ENCODE measurements at places on chromosomes 2 and 18.

DNA sequence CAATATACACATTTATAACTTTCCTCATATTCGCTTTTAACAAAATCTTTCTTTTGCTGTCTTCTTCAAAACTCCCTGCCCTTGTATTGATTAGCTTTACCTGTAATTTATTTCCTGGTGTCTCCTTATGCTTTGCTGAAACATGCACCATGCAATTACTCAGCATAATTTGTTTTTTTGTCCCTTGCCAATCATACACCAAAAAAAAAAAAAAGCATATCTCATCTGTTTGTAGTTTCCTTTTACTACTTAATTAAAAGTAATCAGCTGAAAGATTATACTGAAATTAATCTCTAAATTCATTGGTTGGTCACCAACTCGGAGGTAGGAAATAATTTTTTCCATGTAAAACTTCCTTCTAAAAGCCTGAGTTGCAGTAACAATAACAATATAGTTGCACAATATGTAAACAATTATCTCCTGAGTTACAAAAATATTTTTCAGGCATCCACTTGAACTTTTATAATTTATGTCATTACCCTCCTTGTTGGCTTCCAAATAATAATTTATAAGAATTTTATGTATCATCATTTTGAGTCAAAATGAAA is 53.0 kb upstream of the ROCK1 start:
- DNase-seq = no peak

DNA sequence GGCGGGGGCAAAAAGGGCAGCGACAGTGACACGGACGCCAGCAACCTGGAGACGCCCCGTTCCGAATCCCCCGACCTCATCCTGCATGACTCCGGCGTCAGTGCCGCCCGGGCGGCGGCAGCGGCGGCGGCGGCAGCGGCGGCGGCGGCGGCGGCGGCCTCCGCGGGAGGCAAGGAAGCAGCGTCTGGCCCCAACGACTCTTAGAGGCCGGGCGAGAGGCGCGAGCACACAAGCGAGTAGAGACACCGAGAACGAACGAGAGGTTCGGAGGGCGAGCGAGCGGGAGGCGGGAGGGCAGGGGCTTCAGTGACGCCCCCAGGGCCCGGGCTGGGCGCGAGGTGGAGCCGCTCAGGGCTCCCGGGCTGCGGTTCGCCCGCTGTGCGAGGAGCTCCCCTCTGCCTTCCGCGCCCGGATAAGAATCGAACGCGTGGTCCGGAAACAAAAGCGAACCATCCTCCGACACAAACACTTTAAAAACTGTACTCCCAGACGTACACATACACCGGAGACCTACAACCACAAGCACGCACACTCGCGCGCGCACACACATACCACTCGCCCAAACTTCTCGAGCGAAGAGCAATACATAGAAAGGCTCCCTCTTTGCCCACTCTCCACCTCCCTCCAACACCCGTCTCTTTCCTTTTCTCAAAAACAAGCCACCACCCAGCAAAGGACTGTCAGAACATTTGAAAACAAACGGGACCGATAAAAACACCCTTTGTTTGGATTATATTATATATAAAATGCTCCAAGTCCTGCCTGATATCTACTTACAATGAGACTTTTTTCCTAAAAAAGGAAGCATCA is 2.8 kb downstream of the SP9 start:
- no peak for DNase-seq

GRCh38 chr2:121167411-121167810 is 117.6 kb downstream of the TFCP2L1 start:
- no peak for DNase-seq

- DNase-seq = no peak
Observed at GRCh38 chr18:5747678-5748077, 147.6 kb downstream of the TMEM200C start.

DNA sequence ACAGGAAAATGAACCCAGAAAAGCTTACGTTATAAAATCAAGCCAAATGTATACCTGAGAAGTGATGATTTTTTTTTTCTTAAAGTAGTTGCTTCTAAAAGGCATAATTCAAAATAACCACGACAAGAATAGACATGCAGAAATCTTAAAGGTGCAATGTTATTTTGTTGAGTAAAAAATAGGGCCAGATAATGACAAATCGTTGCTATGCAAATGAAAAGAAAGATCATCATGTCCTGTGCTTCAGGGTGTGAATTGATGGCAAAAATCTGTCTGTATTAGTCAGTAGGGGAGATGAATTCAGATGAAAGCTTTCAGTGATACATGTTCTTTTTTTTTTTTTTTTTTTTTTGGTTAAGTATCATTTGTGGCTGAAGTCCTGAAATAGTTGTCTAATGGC is 24.0 kb downstream of the LYPD6B start:
- no peak for DNase-seq

DNA sequence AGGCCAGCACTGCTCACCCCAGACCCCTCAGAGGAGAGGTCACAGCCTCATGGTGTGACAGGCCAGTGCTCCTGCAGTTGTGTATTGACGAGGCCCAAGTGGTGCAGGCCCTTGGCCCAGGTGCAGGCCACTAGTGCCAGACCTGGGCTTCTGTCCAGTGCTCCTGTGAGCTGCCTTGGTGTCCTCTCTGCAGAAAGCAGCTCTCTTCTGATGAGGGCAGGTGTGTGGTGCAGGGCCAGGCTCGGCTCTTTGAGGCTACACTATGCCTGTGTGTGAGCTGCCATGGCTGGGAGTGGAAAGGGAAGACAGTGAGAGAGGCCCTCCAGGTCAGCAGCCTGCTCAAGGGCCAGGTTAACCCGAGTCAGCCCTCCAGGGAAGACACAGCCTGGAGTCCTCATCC is 17.1 kb downstream of the EHD3 start:
- DNase-seq = no peak

DNA sequence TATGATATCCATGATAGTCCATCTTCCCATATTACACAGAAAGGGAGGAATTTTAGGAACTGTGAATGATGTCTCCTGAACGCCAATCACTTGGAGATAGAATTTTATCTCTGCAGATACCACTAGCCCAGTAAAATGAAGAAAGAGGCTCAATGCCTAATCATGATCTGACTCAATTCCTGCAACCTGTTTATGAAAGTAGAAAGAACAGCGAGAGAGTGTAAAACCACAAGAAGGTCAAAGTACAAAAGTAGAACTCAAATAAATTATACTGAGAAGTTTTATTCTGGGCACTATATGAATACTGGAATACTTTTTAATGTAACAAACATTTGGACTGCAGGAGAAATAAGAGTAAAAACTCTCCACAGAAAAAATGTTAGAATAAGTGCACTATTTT is 892.1 kb upstream of the DDX18 start:
- no peak for DNase-seq

DNA sequence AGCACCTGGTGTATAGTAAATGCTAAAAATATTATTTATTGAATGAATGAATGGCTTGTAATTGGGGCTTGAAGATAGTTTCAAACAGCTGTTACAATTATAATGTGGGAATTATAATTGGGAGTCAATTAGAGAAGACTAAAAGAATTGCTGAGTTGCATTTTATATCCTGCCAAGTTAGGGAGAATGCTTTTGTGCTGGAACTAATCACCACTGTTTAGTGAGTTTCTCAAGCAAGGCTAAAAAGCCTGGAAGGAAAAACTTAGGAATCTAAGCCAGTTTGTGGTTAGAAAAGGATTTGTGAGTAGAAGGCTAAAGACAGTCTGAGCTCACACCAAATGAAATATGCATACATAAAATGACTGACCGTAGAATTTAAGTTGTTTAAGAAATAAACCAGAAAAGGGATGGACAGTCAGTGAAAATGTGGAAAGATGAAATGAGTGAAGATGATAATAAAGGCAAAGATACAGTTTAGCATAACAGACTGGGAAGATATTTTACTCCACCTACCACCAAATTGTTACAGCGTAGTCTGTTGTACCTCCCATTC is 647.7 kb upstream of the FSHR start:
- no peak for DNase-seq

DNA sequence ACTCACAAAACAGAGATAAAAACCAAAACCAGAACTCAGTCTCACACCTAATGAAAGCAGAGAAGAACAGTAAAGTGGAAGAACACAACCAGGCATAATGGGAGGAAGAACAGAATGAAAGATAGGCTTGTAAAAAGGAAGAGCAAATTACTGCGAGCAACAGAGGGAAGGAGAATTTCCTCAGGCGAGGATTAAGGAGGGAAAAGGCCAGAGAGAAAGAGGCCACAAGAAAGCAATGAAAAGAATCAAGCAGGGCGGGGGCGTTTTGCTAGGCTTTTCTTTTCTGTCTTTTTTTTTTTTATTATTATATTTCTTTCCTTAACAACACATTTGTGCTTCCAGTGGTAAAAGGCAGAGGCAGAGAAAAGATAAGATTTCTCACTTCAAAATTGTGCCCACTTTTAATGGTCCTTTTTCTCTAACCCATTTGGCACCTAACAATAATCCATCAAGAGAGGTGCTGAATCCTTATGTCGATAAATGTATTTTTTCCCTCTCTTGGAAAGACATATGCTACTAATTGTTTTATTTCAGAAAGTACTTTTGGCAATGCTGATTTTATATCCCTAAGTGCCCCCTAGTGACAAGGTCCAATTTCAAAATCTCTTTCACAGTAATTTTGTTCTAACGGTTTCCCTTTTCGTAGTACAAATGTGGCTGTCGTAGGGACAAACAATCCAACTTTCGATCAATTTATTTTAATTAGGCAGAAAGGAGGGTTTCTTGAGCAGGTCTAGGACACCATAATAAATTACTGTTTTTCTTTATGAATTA is 138.7 kb upstream of the AQP4 start:
- DNase-seq = no peak

DNA sequence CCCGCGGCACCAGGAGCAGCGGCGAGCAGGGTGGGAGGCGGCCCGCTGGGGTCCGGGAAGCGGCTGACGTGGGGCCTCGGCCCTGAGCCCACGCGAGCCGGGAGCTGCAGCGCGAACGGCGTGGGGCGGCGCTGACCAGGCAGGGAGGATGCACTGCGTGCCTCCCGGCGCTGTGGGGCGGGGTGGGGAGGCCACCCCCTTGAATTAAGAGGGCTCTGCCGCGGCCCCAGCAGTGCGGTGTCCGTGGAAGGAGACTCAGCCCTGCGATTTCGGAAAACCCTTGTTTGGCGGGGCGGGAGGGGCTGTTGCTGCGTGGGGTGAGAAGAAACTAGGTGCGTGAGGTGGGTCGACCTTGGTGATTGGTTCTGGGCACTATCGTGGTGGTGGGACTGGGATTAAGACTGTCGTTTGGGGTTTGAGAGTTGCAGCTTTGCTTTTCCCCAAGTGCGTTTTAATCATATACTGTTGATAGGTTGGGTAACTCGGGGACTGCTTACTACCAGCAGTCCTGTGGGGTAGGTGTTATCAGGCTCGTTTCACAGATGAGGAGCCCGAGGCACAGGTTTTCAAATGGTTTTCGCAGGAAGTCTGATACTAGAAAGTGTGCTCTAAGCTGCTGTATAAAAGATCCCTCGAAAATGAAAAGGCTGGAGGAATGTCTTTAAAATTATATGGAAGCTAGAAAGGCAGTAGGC is 722 bp downstream of the ACSL3 start:
- peak; percentile 32 for DNase-seq

DNA sequence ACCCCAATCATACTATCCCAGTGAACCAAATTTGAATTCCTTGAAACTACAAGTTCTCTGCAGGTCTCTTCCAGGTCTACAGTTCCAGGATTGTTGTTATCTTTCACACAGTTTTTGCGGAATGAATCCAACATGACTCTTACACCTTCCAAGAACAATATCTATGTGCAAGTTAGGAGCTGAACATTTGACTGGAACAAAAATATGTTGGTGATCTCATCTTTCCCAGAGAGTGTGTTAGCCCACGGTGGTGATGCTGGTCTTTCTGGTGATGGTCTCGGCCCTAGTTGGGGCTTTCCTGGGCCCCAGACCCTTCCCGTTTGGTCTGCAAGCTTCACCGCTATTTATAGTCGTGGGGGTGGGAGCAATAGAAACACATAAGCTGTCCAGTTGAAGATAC is 173.7 kb downstream of the TPGS2 start:
- no peak for DNase-seq

DNA sequence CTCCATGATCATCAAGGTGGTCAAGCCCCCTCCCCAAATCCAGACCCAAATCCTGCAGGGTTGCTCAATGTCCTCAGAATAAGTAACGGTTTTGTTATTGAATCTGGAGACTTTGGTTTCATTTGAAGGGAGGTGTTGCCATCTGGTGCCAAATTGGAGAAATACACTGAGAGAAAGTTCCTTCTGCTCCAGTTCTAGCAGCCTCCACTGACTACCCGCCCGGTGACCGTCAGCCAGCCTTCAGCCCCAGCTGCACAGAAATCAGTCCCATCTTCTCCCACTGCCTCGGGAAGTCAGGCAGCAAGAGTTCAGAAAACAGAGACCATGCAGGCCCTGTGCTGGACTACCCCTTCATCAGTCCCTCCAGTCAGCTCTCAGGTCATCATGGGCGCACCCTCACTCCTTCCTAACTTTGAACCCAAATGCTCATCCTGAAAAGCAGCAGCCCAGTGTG is 38.7 kb downstream of the PKDCC start:
- no peak for DNase-seq

GRCh38 chr2:135183822-135184221 is 131.7 kb downstream of the RAB3GAP1 start:
- no peak for DNase-seq

GRCh38 chr18:62461591-62461990 is 61.2 kb upstream of the ZCCHC2 start:
- DNase-seq = no peak

- DNase-seq = no peak
Observed at GRCh38 chr2:187545238-187545751, 8.9 kb downstream of the TFPI start.

GRCh38 chr2:128252501-128252900 is 66.2 kb downstream of the HS6ST1 start:
- DNase-seq = no peak

GRCh38 chr2:211454679-211455078 is 898.3 kb downstream of the CPS1 start:
- DNase-seq = no peak

DNA sequence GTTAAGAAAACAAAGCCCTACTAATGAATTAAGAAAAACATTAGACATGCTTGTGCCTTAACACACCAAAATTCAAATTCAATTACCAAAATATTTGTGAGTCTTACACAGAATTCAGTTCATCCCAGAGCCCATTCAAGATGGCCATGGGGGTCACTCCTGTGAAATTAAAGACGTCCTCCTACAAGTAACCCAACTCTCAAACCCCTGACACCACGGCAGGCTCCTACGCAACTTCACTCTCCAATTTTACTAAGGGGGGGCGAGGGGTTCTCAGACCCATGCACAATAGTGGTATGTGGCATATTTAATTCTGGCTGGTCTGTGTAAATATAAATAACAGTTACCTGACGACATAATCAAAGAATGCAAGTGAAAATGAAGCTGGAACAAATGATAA is 5.0 kb downstream of the ZNF516 start:
- DNase-seq = no peak
